ENCODE measurements at places on chromosomes 7 and 10. TPM values are rescaled to one million over a fixed set of nuclear protein-coding genes. Genes with fewer than 3 reads are reported as not detected.

DNA sequence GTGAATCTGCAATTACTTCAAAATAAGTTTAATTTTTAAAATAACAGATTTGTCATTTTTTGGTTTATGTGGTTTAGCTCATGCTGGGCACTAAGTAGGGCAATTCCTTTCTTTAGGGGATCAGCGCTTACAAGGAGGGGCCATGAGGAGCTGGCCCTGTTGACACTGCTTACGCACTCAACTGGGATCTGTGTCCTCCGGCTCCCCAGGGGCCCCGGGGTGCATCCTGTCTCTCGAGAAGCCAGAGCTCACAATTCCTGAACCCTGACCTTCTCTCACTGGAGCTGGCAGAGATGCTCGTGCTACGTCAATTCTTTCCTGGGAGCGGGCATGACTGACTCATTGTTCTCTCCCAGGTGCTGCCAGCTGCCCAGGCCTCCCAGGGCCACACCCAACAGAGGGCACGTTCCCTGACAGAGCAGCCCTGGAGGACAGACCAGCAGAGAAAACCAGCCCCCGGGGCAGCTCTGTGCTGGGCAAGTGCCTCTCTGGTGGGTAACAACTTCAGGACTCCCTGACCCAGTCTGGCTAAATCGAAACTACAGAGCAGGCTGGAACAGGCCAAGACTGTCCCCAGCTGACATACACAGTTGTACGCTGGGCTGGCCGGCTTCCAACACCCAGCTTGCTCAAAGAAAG, 36.8 kb downstream of the CTBP2 start:
- no peak for DNase-seq

- no peak for DNase-seq
Observed at GRCh38 chr10:114075093-114075492, 31.4 kb downstream of the ADRB1 start.

DNA sequence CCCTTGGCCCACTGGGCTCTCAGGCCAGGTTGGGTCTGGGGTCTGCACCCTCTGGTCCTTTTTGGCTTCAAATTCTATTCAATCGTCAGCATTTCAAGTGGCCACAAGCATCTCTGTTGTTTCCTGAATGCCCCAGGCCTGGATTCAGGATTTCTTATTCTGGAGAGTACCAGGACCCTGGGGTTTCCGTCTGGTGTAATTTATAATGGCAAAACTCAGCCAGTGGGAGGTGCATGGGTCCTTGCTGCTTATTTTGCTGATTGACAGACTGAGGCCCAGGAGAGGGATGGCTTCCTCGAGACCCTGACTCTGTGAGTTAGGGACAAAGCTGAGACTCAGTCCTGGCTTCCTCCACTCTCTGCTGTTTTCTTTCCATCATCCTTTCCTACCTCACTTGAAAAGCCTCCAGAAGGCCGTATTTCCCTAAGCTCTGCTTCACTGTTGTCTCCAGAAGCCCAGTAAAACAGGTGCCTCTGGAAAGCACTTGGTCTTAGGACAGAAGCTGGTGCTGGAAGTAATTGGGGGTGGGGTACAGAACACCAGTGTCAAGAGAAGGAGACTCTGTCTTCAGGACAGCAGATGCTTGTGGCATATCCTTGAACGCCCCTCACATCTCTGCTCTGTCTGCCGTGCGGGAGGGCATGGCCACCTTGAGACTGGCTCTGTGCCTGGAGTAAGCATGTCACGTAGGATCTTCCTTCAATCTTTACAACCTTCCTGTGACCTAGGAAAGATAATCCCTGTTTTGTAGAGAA, 39.4 kb upstream of the SH2D4B start:
- no peak for DNase-seq

Gene CYP2C8
- polyA plus RNA-seq, result 4.4 TPM

Gene ASB10
- not detected for polyA plus RNA-seq

Measured in left renal pelvis (tissue), 4 donors.